Stimulated activated CD4-positive, alpha-beta T cell treated with anti-CD3 and anti-CD28 coated beads, TNF-alpha, amount 100 ng/mL, for 24 hours (primary cell): ENCODE measurements at places on chromosomes 2 and 18.
A peak's percentile ranks its signal among the peaks of the same experiment; 100 is the strongest.

- DNase-seq: no peak
These were observed 649 bp upstream of the CLIP4 start for GRCh38 chr2:29114586-29114945.

- no peak for DNase-seq
These were observed 20.0 kb upstream of the MTCL1 start for GRCh38 chr18:8685141-8685913.

DNA sequence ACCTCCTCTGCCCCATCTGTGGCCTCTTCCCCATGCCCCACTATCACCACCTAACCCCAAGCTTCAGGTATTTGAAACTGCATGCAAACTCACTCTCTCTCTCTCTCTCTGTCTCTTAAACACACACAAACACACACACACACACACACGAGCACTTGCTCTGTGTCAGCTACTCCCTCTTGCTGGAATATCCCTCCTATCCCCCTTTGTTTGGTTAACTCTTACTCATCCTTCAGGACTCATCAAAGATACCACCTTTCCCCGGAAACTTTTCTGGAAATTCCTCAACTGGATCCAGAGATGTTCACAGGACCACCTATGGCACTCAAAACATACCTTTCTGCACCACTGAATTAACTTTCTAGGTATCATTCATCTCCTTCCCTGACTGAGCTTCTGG lies 222.8 kb upstream of the TMEM200C start:
- DNase-seq: no peak

DNA sequence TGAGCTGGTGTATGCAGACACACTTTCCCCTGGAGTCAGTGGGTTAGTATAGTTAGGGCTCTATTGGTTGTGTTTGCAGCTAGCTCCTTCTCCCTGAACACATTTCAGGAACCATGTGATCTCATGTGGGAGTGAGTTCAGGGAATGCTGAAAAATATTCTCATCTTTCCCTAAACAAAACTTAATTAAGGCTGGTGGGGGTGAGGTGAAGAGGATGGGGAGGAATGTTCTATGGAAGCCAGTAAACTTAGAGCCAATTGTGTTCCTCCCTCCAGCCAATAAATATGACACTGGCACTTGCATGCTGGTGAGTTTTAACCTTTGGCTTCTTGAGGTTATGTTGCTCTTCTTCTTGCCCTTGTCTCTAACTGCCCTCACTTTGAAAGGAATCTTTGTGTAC lies 952 bp downstream of the MGAT5 start:
- DNase-seq: no peak

- no peak for DNase-seq
These were observed 25.3 kb downstream of the CROCC2 start for GRCh38 chr2:240931319-240931949.

DNA sequence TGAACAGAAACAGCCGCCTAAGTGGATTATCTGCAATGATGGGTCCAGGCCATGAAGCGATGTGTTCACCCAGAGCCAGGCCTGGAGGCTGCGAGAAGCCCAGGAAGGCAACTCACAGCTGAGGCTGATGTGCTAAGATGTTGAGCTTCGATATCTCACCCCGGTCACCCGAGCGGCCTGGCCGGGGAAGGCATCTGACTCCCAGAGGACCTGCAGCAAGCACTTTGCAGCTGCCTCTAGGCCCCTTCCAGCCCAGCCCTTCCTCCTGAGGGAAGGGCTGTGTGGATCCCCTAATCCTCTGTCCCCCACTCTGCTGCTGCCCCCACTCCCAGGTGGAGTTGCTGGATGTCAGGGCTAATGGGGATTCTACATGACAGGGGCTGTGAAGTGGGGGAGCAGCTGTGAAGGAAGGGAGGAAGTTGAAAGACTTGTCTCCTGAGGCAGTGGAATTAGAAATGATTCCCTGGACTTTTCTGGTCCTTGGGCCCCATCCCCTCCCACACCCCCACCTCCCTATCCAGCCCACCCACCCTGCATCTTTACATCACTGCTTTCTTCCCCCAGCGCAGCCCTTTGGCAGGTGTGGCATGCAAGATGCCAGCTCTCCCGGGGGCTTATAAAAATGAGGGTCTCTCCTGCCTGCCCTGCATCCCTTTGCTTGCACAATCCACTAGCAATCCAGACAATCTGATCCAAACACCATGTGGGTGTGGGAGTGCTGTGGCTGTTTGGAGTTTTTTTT lies 4.3 kb downstream of the ATP6V1B1 start:
- no peak for DNase-seq

DNA sequence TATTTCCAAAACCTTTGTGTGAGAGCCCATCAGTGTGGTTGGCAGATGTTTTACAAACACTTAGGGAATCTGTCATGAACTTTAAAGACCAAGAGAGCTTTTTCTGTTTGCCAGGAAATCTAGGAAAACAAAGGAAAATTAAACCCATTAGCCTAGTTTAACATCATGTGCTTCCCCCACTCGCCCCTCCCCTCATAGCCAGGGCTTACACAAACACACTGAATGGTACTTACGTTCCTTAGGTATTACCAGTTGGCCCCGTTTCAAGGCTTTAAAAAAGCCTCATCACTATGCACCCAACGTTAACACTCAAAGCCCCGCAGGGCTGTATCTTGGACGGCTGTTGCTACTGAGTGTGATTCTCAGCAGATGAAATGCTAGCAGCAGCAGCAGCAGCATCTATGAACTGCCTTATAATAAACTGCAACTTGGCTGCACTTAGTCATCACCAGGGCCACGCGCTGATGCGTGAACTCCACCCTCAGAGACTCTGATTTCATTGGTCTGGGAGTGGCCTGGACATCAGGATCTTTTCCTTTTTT lies 20.1 kb upstream of the TTC39C start:
- no peak for DNase-seq

DNA sequence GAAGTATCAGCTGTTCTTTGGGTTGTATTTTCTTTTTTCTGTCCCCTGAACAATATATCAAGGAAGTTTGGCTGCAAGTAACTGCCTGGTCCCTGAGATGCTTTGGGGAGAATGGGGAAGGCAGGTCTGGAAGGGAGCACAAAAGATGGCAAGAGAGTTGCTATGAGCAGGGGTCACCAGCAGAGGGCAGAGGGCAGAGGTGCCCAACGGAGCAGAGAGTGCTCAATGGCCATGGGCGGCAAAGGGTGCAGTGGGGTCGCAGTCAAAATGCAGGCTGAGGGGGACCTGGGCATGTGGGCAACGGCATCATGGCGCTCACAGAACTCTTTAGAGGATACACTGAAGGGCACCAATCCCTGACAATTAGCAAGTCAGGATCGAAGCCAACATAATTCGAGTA lies 107.7 kb upstream of the ATP8B1 start:
- DNase-seq: peak; percentile 9

DNA sequence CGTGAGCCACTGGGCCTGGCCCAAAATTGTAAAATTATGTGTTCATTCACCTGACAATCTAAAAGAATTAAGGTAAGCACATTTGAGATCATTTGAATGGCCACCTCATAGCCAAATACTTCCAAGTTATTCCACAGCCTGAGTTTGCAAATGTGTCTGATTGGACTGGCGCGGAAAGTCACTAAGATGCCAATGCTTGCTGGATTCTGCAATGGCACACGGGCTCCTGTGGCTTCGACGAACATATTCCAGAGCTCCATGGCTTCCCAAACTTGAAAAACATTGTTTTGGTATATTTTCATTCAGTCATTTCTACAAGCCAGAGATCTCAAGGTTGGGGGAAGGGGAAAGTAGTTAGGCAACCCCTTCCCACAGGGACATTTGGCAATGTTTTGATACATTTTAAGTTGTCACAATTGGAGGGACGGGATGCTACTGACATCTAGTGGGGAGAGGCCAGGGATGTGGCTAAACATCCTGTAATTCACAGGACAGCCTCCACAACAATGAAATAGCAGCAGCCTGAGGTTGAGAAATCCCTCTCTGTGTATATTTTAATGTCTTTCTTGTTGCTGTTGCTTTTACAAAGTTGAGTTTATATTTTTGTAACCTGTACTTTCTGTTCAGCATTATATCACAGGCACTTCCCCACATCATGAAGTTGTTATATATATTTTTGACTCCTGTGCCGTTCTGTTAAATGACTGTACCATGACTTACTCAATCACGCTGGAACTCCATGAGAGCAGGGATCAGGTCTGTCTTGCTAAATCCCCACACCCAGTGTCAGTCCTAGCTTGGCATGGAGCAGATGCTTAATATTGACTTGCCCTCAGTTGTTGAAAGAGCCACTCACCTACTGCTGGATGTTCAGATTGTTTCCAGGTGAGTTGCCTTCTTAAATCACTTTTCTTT lies 56.9 kb downstream of the COL4A4 start:
- DNase-seq: peak; percentile 32

GRCh38 chr2:237315170-237315828 lies 98.7 kb downstream of the COL6A3 start:
- DNase-seq: no peak

DNA sequence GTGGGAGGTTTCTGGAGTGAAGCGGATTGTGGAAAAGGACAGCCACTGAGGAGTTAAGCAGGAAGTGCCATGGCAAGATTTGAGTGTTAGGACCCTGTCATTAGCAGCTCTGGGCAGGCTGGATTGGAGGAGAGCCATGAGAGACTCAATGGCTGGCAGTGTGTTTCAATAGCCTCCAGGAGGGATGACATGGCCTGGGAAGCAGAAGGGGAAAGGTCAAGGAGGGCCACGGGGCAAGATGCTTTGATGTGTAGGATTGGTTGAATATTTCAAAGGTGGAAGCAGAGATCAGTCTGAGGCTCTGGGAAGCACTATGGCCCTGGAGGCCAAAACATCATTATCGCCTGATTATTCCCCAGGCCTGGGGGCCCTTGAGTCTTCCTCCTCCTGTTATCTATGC lies 229.0 kb upstream of the HS6ST1 start:
- no peak for DNase-seq

DNA sequence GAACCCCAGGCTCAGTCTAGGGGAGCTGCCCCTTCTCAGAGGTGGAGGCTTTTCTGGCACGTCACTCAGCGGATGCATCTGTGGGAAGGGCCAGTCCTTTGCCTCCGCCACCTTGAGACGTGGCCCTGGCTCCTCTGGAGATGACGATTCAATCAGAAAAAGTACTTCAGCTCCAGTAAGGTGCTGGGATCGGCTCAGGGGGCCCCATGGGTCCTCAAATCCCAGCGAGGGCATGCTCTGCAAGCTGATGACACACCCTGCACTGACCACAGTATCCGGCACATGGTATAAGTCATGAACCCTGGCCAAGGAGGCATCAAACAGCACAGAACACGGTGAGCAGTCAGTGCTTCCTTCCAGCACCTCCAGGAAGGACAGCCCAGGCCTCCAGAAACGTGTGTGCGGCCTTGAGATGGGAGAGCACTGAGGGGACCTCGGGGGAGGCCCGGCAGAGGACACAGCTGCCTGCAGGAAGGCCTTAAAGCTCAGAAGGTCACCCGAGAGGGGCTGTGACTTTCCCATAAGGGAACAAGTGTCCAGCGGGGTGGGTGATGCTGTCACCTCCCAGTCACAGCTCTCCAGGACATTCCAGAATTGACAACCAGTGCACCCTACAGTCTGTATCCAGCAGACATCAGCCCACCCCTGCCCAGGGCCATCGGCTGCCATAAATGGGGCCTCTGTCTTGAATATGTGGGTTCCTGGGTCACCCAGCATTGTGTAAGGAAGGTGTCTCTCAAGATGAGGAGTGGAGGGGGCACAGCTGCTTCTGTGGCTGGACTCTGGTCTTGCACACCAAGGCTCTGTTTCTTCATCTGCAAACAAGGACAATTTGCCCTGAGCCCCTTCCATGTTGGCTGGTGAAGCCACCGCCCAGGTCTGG lies 205.8 kb downstream of the NDUFA10 start:
- no peak for DNase-seq

- DNase-seq: no peak
These were observed 273.2 kb upstream of the RGPD4 start for GRCh38 chr2:107553539-107553938.

DNA sequence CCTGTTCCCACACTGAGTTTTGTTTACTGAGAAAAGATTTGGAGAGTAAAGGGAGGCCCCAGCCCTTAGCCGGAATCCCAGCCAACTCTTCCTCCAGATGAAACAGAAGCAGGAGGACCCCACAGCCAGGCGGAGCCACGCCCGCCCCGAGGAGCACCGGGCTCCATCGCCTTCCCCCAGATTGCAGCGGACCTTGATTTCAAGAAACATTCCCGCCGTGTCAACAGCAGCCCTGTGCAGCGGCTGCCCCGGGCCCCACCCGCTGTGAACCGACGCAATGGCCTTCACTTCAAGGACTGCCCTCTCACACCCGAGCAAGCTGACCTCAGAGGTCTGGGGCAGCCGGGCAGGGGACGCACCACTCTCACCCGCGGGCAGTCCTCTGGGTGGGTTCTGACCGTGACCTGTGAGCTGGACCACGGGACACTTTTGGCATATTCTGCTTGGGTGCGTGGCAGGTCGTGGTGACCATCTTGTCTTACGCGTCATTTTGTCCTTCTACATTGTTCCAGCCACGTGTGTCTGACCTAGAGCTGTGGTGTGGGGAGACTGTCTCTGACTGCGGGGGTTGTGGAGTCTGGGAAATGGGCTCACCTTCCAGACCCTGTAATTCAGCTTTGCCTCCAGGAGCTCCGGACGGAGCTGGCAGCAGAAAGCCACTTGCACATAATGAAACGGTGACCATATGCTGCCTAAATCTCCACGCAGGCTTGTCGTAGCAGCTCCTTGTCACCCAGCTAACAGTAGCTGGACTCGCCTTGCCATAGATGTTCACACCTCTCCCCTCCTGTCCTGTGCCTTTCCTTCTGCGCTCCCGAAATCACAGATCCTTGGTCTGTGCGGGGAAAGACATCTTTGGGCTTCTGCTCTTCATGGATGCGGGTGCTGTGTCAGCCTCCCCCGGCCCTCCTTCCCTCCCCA lies 32.0 kb upstream of the INHBB start:
- no peak for DNase-seq

GRCh38 chr2:58268685-58269084 lies 27.6 kb upstream of the FANCL start:
- DNase-seq: no peak

DNA sequence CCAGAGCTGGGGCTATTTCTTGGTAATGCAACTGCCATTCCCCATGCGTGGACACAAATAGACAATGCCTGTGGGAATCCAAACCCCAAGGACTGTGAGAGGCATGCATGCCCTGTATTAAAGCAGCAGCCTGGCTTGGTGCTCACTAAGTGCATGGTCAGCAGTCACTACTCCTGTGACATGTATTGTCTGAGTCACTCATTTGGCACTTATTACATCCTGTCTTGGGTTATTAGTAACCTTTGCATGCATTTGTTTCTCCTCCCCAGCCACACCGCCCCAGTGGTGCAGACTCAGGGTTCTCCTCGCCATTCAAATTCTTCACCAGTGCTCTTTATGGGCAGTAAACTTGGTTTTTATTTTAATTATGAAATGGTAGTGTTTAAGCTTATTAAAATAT lies 30.2 kb downstream of the PRKCE start:
- no peak for DNase-seq

- no peak for DNase-seq
These were observed 30.9 kb downstream of the USP14 start for GRCh38 chr18:189254-189653.

GRCh38 chr18:25834061-25834460 lies 256.4 kb downstream of the SS18 start:
- DNase-seq: no peak

- no peak for DNase-seq
These were observed 55.9 kb upstream of the FSHR start for GRCh38 chr2:49210191-49210590.
